ENCODE measurements at places on chromosomes 5 and 9.

DNA sequence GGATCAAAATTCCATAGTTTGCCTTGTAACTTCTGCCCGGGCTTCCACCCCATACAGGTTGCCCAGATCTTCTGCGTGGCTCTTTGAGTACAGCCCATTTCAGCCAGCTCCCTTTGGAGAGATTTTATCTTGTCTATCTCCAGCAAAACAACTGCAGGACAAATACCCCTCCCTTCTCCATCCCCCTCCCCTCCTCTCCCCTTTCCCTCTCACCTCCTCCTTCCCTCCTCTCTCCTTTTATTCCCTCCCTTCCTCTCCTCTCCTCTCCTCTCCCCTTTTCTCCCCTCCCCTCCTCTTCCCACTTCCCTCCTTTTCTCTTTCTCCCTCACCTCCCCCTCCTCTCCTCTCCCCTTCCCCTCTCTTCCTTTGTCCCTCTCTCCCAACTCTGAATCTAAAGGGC, 58.2 kb downstream of the COL15A1 start:
- DNase-seq = no peak

GRCh38 chr5:95565280-95565920, 10.5 kb downstream of the ARSK start:
- DNase-seq = no peak

GRCh38 chr5:134447815-134448520, 36.3 kb upstream of the CDKN2AIPNL start:
- no peak for DNase-seq

DNA sequence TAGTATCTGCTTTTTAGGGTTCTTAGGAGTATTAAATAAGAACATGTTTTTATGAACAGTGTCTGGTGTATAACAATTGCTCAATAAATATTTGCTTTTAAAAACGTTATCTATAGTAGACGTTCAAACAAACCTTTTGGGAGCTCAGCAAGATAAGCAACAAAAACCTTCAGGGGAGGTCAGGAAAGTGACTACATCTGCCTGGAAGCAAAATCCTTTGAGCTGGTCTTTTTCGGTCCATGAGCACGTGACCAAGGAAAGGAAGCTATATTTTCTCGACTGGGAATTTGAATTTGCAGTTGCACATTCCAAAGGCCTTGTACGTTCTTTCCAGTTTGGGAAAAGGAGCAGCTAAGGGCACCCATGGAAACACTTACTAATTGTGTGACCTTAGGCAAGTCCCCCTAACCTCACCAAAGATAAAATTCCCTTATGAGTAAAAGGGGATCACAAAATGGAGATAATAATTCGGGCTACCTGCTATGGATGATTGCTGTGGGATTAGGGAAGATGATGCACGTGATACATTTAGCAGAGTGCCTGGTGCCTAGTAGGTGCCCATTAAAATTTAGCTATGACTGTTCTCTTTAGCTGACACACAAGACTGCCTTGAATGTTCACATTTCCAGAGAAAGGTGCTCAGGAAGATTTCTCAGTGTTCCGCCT, 45.4 kb downstream of the PTTG1 start:
- DNase-seq = no peak

DNA sequence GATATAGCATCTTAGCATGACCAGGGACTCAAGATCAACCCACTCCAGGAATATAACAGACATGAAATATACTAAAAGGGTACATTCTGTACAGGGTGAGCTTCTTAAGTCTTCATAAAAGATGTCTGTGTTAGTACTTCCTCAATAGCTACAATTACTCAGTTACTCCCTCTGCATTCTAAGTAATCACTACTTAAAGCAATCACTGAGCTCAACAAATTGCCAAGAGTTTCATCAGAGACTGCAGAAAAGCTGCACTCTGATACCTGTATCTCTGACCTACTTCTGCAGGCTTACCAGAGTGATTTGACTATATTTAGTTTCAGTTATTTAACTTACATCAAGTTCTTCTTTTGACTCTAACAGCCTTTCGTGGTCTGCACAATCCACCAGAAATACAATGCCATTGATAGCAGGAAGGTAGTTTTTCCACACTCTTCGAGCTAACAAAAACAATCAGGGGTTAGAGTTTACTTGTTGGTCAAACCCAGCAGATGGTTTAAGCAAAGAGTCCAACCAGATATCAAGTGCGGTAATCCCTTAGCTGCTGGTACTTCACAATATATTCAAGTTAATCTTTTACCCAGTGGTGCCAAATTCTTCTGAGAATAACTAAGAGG, 23.3 kb downstream of the SAR1B start:
- no peak for DNase-seq

Measured in activated CD8-positive, alpha-beta memory T cell treated with anti-CD3 and anti-CD28 coated beads, Interleukin-2, amount 10 ng/mL, durations not matched to agents 7 days and 5 days (primary cell).